Pancreas (tissue), 10 donors: ENCODE measurements at places on chromosomes 1 and 21.
A peak's percentile ranks its signal among the peaks of the same experiment; 100 is the strongest.

- no peak for DNase-seq
Observed at GRCh38 chr21:36282568-36283230, 37.3 kb upstream of the MORC3 start.

DNA sequence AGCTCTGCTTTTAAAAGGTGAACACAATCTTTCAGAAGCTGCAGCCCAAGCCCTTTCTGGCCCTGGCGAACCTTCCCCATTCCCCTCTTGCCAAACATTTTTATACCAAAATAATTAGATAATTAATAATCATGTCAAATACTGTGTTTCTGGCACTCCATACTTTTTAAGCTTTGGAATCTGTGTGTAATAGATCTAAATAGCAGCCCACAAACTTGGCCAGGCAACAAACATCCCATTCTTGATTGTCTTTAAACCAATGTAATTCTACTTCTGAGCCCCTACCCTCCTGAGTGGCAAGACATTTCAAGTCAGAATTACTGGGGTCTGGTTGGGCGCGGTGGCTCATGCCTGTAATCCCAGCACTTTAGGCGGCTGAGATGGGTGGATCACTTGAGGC is 137.7 kb downstream of the NAV1 start:
- no peak for DNase-seq

GRCh38 chr1:39590546-39590945 is 14.0 kb upstream of the PABPC4 start:
- DNase-seq: no peak

GRCh38 chr1:56215086-56215485 is 364.3 kb downstream of the PLPP3 start:
- DNase-seq: no peak

GRCh38 chr1:53644496-53644895 is 94.5 kb downstream of the GLIS1 start:
- DNase-seq: no peak

GRCh38 chr1:83776913-83777757 is 221.8 kb downstream of the TTLL7 start:
- DNase-seq: no peak

GRCh38 chr1:234845097-234845660 is 235.2 kb upstream of the IRF2BP2 start:
- DNase-seq: no peak

DNA sequence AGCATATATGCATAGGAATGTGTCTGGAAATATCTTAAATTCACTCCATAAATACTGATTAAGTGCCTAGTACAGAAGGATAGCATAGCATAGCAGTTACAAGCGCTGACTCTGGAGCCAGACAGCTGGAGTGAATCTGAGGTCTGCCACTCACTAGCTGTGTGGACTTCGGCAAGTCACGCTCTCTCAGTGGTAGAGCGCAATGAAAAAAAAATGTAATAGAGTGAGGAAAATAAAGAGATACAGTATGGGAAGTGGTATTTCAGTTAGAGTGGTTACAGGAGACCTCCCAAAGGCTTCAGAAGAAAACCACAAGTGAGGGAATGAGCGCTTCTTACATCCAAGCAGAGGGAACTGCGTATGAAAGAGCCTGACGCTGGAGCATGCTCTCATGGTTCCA is 338.9 kb upstream of the PRMT6 start:
- DNase-seq: no peak

DNA sequence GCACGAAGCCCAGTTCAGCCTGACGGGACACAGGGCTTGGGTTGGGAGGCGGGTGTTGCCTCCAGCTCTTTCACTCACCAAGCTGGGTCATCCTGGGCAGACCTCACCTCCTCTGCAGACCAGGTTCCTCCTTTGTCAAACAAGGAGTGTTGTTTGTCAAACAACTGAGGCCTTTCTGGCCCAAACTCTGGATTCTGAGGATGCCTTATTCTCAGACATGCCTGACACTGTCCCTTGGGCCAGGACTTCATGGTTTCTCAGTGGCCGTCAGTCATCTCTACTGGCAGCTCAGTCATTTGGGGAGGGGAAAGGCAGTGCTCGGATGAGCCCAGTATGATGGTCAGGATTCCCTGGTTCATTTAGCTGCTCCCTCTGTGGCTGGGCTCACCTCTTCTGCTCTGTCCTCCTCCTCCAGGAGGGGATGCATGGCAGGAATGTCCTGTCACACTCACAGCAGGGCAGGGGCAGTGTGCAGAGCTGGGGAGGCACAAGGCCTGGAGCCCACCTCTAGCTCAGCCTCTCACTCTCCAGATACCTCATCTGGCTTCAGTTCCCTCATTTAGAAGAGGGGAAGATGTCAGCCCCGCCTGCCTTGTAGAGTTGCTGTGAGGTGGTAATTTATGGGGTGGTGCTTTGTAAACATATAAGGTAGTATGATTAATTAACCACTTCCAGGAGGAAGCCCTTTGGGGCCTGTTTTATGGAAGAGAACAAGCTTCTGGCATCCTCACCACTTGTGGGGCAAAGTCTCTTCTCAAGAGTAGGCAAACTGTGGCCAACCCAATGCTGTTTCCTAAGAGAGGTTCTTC is 20.6 kb downstream of the SLC2A1 start:
- DNase-seq: no peak

GRCh38 chr1:184028854-184029623 is 8.5 kb downstream of the COLGALT2 start:
- peak; percentile 80 for DNase-seq

- DNase-seq: no peak
Observed at GRCh38 chr21:45546636-45547544, 4.7 kb upstream of the SLC19A1 start.

GRCh38 chr1:172724765-172725613 is 66.1 kb downstream of the FASLG start:
- DNase-seq: no peak

- DNase-seq: no peak
Observed at GRCh38 chr1:185477638-185478580, 160.9 kb upstream of the IVNS1ABP start.

GRCh38 chr1:220682901-220683576 is 7.1 kb upstream of the C1orf115 start:
- no peak for DNase-seq

DNA sequence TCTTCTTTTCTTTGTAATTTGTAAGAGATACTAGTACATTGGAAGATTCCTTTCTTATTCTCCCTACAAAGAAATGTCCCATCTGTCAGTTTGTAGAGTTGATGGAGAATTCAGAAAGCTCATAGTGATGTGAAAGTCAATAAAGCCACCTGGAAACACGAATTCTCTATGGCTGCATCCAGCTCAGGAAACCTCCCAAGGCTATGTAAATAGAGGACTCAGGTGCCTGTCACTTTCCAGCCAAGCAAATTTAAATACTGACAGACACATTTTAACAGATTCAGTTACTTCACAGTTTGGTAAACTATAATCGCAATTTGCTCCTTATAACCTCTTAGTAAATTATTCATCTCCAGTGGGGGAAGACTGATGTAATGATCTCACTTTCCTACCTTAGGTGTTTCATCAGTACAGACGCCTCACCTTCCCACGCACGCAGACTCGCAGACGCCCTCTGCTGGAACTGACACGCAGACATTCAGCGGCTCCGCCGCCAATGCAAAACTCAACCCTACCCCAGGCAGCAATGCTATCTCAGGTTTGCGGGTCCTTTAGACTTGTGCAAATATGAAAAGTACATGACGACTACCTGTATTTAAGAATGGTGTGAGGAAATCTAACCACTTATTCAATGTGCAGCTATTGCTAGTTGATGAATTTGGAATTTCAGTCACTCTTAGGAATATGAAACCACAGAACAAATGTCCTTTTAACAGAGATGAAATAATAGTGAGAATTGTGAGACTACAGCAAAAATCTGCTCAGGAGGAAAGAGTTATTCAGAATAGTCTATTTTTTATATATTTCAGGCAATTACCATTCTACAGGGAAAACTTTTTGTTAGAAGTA is 60.6 kb downstream of the PTPRC start:
- DNase-seq: peak; percentile 79

DNA sequence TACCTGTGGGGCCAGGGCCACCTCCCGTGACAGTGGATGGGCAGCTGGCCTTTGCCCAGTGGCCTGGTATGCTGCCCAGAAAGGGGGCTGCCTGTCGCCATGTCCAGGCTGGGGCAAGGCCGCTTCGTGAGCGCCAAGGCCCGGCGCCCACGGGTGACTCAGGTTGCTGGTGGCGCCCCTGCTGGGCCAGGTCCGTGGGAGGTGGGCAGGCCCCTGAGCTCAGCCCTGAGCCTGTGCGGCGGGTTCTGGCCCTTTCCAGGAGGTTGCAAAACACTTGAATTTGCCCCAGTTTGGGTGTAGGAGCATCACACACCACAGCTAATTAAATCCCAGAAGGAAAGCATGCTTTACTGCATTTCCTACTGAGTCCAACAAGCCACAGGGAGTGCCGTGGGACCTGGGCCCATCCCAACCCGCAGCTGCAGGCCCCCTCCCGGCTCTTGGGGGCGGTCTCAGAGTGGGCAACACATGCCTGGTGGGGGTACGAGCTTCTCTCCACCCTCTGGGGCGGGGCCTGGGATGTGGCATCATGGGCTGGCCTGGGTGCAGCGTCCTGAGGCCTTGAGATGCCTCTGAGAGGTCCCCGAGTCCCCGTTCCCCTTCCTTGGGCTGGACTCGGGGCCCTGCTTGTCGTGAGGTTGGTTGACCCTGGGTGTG is 159.8 kb downstream of the PEX14 start:
- no peak for DNase-seq

- DNase-seq: no peak
Observed at GRCh38 chr1:183033205-183033604, 10.0 kb downstream of the LAMC1 start.

DNA sequence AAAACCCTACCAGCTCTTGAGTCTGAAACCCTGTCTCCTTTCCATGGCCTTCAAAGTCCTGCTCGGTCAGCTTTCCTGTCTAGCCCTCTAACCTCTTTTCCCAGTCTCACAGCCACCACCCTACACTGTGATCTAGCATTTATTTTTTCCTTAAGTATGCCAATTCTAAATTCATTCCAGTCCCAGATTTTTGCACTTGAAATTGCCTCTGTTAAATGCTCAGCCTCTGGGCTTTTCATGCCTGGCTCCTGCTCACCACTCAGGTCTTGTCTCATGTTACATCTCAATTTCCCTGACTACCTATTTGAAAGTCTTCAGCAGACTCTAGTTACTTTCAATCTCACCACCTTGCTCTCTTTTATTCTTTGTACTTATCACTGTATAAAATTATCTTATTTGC is 176.2 kb downstream of the ADGRL4 start:
- no peak for DNase-seq

- no peak for DNase-seq
Observed at GRCh38 chr1:37741662-37742061, 23.3 kb downstream of the EPHA10 start.

GRCh38 chr1:233668146-233668724 is 54.3 kb downstream of the KCNK1 start:
- DNase-seq: no peak

- DNase-seq: no peak
Observed at GRCh38 chr1:228528612-228529011, 41.4 kb downstream of the RNF187 start.

- DNase-seq: no peak
Observed at GRCh38 chr1:45442272-45442671, 48.7 kb downstream of the TESK2 start.

DNA sequence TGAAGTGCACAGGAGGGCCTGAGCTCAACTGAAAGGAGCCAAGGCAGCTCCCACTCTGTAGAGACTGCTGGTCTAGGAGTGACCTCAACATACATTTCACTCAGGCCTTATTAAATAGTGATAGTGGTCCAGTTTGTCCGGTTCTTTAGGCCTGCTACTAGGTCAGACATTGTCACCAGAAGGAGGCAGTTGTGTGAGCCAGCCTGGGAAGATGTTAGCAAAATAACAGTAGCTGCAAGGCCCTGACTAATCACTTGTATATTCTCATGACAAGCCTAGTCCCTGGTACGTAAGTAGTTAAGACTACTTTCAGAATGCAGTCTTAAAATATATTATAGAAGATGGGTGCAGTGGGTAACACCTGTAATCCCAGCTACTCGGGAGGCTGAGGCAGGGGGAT is 264.0 kb upstream of the CAMK1G start:
- DNase-seq: no peak

GRCh38 chr1:172085317-172085716 is 244.0 kb downstream of the DNM3 start:
- no peak for DNase-seq

DNA sequence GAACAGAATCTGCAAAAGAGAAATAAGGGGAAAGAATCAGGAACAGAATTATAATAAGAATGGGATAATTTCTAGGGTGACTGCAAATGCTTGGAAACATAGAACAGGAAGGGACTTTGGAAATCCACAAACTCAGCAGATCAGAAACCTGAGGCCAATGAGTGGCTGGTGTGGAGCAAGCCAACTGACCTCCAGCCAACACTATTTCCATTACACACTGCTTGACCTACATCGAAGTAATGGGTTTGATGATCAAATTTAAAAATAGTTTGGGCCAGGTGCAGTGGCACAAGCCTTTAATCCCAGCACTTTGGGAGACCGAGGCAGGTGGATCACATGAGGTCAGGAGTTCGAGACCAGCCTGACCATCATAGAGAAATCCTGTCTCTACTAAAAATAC is 284.9 kb downstream of the GRIK1 start:
- DNase-seq: no peak

DNA sequence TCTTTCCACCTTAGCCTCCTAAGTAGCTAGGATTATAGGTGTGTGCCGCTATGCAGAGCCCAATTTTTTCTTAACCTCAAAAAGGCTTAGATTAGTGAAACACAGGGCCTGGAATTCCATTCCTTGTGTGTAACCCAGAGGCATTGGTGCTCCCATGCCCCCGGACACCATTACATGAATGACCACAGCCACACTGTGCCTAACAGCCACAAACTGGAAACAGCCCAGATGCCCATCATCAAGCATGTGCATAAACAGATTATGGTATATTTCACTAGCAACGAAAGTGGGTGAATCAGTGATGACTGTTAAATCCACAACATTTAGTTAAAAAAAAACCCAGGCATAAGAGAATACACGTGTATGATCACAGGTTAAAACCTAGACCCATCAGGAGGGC is 24.4 kb downstream of the ADAM30 start:
- DNase-seq: no peak

- no peak for DNase-seq
Observed at GRCh38 chr1:212256369-212256768, 28.8 kb upstream of the PPP2R5A start.
